ENCODE measurements at places on chromosomes 7 and 10. TPM values are rescaled to one million over a fixed set of nuclear protein-coding genes. Genes with fewer than 3 reads are reported as not detected.

DPP6 gene
- not detected for total RNA-seq

TRIM50 gene
- 0.47 TPM for total RNA-seq

AUTS2 gene
- total RNA-seq: 7.4 TPM

PLA2G12B gene
- total RNA-seq: not detected

VIPR2 gene
- 0.30 TPM for total RNA-seq

KIF11 gene
- total RNA-seq: 40.2 TPM

STRIP2 gene
- 1.7 TPM for total RNA-seq

COL17A1 gene
- total RNA-seq: not detected

MNX1 gene
- total RNA-seq: 2.7 TPM

MYO3A gene
- total RNA-seq: not detected

CC2D2B gene
- not detected for total RNA-seq

BICC1 gene
- total RNA-seq: 0.49 TPM

GNGT1 gene
- total RNA-seq: 0.61 TPM

GLCCI1 gene
- 4.6 TPM for total RNA-seq

THSD7A gene
- 5.7 TPM for total RNA-seq

AQP1 gene
- total RNA-seq: 0.26 TPM

TMEM176B gene
- not detected for total RNA-seq

ANKRD61 gene
- 0.72 TPM for total RNA-seq

ERVW-1 gene
- total RNA-seq: not detected

UNCX gene
- not detected for total RNA-seq

MBL2 gene
- not detected for total RNA-seq

IFIT2 gene
- 1.2 TPM for total RNA-seq

PON3 gene
- total RNA-seq: 0.77 TPM

TAS2R39 gene
- not detected for total RNA-seq
